ENCODE measurements at places on chromosomes 3 and 15. TPM values are rescaled to one million over a fixed set of nuclear protein-coding genes. Genes with fewer than 3 reads are reported as not detected.

- no peak for DNase-seq
- no peak overlapping the region for H3K27ac ChIP-seq
Measured at GRCh38 chr3:31240874-31241273, 291.9 kb upstream of the STT3B start.

- H3K27me3 ChIP-seq = no peaks in the 10 kb centered on the region
- no peak for DNase-seq
- H3K4me3 ChIP-seq = no peak overlapping the region
- no peak overlapping the region for H3K27ac ChIP-seq
Measured at GRCh38 chr3:10804183-10804648, 11.8 kb upstream of the SLC6A11 start.

DNA sequence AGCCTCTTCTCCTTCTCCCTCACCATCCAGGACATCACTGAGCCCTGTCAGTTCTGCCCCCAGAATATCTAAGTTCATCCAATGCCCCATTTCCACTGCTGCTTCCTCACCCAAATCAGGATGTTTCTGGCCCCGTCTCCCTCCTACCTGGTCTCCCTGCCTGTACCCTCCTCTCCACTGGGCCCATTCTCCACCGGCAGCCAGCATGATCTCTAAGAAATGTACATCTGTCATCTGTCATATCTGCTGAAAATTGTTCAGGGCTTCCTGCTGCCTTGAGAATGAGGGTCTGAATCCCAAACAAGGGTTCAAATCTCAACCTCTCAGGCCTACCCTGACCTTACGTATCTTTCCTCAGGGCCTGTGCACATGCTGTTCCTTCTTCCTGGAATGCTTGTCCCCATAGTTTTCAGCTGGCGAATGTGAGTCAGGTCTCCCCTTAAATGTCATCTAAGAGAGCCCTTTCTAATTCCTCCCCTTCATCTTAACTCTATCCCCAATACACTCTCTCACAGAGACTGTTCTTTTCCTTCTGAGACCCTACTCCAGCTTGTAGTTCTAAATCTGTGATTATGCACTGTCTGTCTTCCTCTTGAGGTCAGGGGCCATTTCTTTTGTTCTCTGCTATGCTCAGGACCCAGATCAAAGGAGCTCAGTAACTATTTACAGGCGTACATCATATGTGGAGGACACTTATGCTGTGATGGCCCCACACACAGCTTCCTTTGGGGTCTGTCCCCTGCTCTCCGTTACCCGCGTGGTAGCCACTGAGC is 40.8 kb downstream of the SMAD3 start:
- no peaks in the 10 kb centered on the region for H3K36me3 ChIP-seq
- H3K4me3 ChIP-seq = no peak overlapping the region
- peaks cover 99% of the 10 kb centered on the region for H3K4me1 ChIP-seq

GRCh38 chr3:194100856-194101390 is 35.0 kb upstream of the HES1 start:
- no peaks in the 10 kb centered on the region for H3K27me3 ChIP-seq
- peaks cover 9% of the 10 kb centered on the region for H3K4me1 ChIP-seq
- H3K27ac ChIP-seq = no peak overlapping the region
- no peak for DNase-seq

GRCh38 chr3:71430941-71431552 is 152.5 kb downstream of the FOXP1 start:
- no peak overlapping the region for H3K4me3 ChIP-seq
- H3K27me3 ChIP-seq = no peaks in the 10 kb centered on the region
- no peaks in the 10 kb centered on the region for H3K36me3 ChIP-seq
- DNase-seq = no peak

- H3K27ac ChIP-seq = no peak overlapping the region
- H3K4me3 ChIP-seq = no peak overlapping the region
- no peak for DNase-seq
- H3K4me1 ChIP-seq = no peaks in the 10 kb centered on the region
- H3K27me3 ChIP-seq = no peaks in the 10 kb centered on the region
Measured at GRCh38 chr3:61600195-61600594, 38.8 kb downstream of the PTPRG start.

RBM5 gene
- 385 TPM for total RNA-seq

DNA sequence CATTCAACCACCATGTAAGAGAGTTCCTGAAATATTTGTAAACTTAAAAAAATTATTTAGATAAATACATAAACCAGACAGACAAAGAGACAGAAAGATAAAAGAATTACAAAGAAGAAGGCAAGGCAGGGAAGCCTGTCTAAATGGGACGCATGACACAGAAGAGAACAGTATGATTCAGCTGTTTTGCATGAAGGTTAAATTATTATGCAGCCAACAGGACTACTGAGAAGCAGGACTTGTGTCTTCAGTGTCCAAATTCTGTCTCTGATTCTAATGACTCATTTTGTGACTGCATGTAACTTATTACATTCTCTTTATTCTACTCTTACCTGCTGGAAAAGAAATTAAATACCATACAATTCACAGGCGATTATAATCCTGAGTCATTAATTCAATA is 340.4 kb upstream of the KCNMB2 start:
- H3K27ac ChIP-seq = no peak overlapping the region
- H3K36me3 ChIP-seq = no peaks in the 10 kb centered on the region
- no peak overlapping the region for H3K4me3 ChIP-seq
- no peak for DNase-seq
- H3K27me3 ChIP-seq = no peaks in the 10 kb centered on the region
- peaks cover 5% of the 10 kb centered on the region for H3K4me1 ChIP-seq
